ENCODE measurements at places on chromosomes 5 and 9.

DNA sequence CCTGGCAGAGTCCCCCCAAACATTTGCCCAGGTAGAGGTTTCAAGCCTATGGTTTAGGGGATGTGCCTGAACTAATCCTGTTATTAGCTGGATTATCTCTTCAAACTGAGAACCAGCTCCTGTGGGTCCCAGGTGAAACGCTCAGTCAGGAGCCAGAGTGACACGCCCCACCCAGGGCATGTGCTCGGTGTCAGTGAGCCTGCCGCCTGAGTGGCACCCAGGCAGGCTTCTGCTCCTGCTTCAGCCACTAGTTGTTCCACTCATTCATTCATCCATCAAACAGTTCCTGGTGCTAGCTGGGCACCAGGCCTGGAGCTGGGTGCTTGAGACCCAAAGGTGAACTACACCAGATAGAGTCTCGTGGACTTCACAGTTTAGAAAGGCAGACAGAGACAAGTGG lies 129.4 kb upstream of the PITX1 start:
- DNase-seq, result no peak

- DNase-seq, result no peak
Observed at GRCh38 chr5:40240111-40240510, 439.6 kb upstream of the PTGER4 start.

- DNase-seq, result no peak
Observed at GRCh38 chr5:2515180-2515764, 236.2 kb downstream of the IRX2 start.

- no peak for DNase-seq
Observed at GRCh38 chr5:14167211-14167845, 24.2 kb downstream of the TRIO start.

DNA sequence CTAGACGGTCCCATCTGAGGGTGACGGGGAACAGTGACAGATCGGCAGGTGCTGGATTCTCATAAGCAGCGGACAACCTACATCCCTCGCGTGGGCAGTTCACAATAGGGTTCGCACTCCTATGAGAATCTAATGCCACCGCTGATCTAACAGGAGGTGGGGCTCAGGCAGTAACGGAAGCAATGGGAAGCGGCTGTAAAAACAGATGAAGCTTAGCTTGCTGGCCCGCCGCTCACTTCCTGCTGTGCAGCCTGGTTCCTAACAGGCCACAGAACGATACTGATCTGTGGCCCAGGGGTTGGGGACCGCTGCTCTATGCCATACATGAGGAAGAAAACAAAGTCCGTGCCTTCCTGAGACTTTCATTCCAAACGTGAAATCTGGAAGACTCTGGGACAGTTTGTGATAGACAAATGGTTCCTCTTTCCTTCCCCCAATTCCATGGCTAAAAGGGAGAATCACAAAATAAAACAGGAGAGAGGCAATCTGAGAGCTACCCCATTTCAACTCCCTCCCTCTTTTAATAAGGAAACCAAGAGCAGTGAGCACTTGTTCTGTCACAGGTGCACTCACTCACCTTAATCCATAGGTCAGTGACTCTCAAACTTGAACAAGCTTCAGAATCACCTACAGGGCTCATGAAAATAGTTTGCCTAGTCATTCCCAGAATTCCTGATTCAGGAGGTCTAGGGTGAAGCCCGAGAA lies 12.1 kb downstream of the PDCL start:
- DNase-seq, result no peak

DNA sequence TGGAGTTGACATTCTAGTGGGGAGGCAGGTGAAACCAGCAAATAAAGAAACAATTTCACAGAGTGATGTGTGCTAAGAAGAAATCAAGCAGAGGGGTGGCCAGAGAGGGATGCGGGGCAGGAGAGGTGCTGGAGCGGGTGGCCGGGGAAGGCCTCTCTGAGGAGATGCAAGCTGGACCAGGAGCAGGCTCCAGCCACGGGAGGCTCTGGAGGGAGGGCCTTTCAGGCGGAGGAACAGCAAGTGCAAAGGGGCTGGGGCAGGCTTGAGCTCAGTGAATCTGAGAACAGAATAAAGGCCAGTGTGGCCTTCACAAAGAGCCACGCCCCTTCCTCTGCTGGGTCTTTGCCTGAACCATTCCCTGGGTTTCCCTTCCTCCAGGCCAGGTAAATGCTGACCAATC lies 73.2 kb upstream of the NEURL1B start:
- DNase-seq, result no peak

Data from ureter (tissue), 1 donor.